ENCODE measurements at places on chromosomes 5 and 9.

DNA sequence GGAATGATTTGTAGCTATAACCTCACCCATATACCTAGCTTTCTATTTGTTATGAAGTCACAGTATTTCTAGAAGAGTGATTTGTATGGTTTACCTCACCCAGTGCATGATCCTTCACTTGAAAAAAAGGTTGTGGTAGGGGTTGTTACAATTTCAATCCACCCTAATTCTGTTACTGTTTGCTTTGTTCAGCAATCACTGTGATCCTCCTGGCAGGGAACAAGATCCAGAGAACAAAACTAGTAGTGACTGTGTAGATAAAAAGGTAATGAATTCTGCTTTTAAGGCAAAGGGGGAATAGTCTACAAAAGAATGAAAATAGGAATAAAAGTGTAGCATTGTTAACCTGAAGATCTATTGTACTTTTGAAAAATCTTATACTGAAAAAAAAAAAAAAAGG is 191.3 kb upstream of the SH3GL2 start:
- DNase-seq: no peak

GRCh38 chr9:31355965-31356364 is 1028.5 kb upstream of the ACO1 start:
- no peak for DNase-seq

- no peak for DNase-seq
Measured at GRCh38 chr5:139287890-139288635, 5.5 kb upstream of the MATR3 start.

- DNase-seq: no peak
Measured at GRCh38 chr5:76787237-76787636, 31.6 kb upstream of the F2RL1 start.

DNA sequence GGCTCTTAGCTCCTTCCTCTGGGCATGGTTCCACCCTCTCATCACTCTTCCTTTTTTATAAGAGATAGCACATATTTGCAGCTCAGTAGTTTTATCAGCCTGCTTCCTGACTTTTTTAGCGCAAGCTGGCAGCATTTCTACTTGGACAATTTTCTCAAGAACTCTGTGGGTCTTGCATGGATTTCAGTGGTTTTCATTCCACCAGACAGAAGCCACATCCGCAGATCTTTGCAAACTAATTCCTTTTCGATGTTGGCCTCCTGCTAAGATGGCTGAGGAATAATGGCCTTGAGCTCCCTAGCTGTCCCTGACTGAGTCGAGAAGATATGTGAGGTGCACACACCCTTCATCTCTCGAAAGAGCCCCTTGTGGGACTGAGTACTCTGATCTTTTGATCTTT is 49.5 kb downstream of the GALNT12 start:
- DNase-seq: no peak

DNA sequence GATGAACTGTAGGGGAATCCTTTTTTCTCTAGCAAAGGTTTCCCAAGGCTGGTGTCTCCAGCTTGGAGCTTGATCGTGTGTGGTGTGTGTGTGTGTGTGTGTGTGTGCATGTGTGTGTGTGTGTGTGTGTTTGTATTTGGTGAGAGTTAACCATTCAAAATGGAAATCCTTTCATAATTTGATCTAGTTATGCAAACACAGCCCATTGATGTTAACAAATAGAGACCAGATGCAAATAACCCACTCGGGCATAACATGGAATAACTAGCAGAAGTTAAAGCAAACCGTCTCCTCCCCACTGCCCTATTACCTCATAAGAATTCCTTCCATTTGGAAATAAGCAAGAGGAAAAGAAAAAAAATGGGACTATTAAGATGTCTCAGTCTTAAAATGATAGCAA is 24.9 kb upstream of the ZSWIM6 start:
- DNase-seq: no peak

- no peak for DNase-seq
Measured at GRCh38 chr9:89986190-89986589, 381.4 kb downstream of the GADD45G start.

DNA sequence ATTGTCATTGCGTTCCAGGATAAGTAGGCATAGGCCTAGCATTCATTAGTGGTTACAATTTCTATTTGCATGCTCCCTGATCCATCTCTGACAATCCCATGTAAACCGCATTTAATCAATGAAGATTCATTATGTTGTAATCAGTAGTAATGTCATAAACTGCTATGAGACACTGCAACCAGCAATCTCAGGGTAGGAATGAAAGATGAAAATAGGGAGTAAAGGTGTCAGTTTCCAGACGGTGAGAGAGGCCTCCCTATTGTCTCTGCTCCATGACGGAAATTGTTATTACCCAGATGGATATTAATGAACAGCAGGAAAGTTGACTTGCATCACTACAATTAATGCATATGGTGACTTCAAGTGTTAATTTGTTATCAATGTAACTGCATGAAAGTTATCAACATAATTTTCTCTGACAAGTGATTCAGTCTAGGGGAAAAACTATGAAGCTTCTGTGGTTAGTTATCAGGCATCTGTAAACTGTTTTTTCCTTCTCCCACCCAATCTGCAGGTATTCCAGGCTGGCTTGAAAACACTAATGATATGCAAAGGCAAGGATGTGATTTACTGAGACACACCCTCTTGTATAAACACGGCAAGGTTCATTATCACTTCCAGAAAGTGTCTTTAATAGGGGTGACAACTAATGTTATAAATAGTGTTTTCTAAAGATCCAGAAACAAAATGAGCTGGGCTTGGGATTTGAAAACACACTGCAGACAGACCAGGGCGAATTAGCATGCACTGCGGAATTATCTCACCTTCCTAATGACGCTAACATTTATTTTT is 73.5 kb downstream of the ZNF622 start:
- no peak for DNase-seq

DNA sequence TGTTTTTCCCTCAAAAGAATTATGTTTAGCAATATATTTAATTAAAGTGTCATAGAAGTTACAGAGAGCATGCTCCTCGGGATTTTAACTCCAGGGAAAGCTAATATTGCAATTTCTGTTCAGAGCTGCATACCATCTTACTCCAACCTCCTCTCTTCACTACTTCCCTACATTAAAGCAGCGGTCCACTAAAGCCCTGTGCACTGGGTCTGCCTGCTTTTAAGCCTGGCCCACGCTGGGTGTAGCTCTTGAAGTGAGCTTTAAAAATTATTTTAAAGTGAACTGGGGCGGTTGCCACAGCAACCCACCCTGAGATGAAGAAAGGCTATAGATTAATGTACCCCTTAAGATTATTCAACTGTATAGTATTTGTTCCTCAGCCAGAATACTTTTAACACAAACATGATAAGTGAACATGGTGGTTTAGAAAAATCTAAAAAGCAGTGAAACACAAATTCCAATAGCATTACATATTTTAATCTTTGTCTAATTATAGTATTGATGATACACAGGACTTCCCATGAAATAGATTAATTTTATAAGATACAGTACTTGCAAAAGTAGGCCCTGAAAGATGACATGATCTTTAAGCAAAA is 3.9 kb upstream of the MEF2C start:
- DNase-seq: no peak

- DNase-seq: peak; percentile 89
Measured at GRCh38 chr5:151659001-151659754, 27.5 kb downstream of the SPARC start.

DNA sequence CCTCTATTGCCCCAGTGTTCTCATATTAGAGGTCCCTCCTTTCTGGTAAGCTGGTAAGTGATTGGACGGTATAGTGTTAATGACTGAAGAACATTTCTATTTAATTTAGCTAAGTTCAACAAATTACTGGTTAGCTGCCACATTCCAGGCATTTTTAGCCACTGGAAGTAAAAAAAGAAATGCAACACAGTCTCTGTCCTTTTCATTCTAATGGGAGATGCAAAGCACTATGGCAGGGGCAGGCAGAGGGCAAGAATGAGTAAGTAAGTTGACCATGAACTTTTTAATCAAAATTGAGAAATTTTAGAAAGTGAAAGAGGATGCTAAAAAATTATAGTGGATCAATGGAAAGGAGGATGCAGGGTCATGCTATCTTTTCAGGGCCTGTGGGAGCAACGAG is 137.4 kb downstream of the GPBP1 start:
- DNase-seq: no peak

- no peak for DNase-seq
Measured at GRCh38 chr5:126456217-126456820, 33.1 kb downstream of the GRAMD2B start.

DNA sequence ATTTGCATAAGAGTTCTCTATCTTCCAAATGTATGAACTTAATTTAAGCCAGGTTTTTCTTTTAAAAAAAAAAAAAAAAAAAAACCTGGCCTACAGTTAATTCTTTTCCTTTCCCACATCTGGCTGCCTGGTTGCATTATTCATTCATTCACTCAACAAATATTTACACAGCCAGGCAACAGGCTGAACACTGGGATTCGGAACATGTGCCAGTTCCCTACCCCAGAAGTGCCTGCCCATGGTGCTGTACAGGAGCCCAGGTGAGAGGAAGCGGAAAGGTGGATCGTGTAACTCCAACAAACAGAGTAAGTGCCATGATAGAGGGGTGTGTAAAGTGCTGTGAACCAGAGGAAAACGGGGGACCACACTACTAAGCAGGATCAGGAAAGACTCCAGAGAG is 93.6 kb downstream of the CDK5RAP2 start:
- DNase-seq: no peak

DNA sequence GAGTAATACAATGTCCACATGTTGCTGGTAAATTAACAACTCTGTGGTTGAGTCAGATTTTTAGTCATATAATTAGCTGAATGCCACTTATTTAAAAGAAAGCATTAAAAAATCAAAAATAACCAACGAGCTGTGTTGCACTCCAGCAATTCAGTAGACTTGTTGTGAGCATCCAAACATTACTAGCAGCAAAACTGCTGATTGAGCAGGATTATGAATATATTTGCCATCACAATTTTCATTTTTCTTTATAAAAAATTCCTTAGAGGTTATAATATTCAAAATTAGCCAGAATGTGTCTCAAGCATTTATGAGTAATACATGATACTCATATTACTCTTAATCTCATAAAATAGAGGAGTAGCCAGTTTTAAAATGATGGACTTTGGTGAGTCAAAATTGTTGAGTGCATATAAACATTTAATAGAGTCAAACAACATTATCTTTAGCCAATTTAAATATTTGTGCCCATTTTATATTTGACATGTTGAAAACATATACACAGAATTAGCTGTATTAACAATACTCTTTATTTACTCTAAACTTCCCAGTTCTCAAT is 44.0 kb downstream of the ST8SIA4 start:
- DNase-seq: no peak

DNA sequence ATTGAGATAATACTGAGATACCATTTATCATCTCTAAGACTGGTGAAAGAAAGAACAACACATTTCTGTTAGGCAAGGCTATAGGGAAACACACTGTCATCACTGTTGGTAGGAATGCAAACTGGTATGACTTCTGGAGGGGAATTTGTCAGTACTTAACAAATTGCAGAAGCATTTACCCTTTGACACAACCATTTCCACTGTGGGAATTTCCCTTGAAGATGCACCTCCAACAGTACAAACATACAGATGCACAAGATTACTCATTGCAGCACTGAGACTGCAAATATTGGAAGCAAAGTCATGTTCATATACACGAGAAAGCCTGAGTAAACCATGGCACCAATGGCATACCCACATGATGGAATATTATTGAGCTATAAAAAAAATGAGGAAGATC is 17.6 kb downstream of the GM2A start:
- DNase-seq: peak; percentile 12

Data from activated naive CD4-positive, alpha-beta T cell treated with anti-CD3 and anti-CD28 coated beads, Interleukin-2, amount 50 U/mL, for 72 hours (primary cell).